ENCODE measurements at places on chromosomes 4 and X. TPM values are rescaled to one million over a fixed set of nuclear protein-coding genes. Genes with fewer than 3 reads are reported as not detected.

Gene C4orf50
- total RNA-seq, result under 0.01 TPM

Gene LONRF3
- total RNA-seq, result not detected

Gene GPR78
- total RNA-seq, result 16.9 TPM

Gene OPRPN
- total RNA-seq, result not detected

Gene S100G
- not detected for total RNA-seq

Gene CXCL10
- not detected for total RNA-seq

Gene FAM133A
- 0.79 TPM for total RNA-seq

Gene FABP2
- total RNA-seq, result not detected

Gene WDR44
- total RNA-seq, result 18.1 TPM

Gene NEIL3
- 4.3 TPM for total RNA-seq

Gene CT45A10
- total RNA-seq, result not detected

All from placental epithelial cell (primary cell).